ENCODE measurements at places on chromosomes 5 and 9. TPM values are rescaled to one million over a fixed set of nuclear protein-coding genes. Genes with fewer than 3 reads are reported as not detected.

The UBAP1 gene
- total RNA-seq = 42.5 TPM

The ANKDD1B gene
- 0.36 TPM for total RNA-seq

DNA sequence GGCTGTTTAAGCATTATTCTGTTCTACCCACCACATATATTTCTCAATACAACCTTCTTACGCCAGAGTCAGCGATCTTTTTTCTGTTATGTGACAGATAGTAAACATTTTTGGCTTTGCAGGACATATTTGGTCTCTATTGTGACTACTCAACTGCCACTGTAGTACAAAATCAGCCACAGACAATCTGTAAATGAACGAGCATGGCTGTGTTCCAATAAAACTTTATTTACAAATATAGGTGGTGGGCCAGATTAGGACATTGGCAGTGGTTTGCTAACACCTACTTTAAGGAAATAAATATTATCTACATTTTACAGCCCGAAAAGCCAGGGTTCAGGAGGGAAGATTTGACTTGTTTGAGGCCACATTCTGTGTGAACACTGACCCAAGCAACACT is 40.2 kb upstream of the FBXW11 start:
- H3K27ac ChIP-seq = no peak overlapping the region
- no peak overlapping the region for H3K4me3 ChIP-seq
- H3K27me3 ChIP-seq = no peaks in the 10 kb centered on the region
- H3K36me3 ChIP-seq = peaks cover 24% of the 10 kb centered on the region
- DNase-seq = no peak

DNA sequence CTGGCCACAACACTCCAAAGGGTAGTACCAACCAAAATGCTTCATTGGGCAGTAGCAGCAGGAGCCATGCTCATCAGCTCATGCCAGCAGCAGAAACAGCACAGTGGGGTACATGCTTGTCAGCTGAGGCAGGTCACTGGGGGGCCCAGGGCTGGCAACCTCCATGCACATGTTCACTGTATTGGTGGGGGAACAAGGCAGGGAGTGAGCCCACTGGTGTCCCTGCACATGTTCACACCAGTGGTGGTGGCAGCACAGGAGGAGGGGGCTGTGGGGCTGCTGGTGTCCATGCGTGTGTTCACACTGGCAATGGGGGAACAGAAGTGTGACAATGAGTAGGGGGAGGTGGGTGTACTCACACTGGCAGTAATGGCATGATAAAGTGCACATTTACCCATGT is 254.3 kb upstream of the KIF2A start:
- no peaks in the 10 kb centered on the region for H3K27me3 ChIP-seq
- H3K4me1 ChIP-seq = no peaks in the 10 kb centered on the region
- H3K36me3 ChIP-seq = no peaks in the 10 kb centered on the region
- no peak for DNase-seq

- no peaks in the 10 kb centered on the region for H3K36me3 ChIP-seq
- H3K27me3 ChIP-seq = no peaks in the 10 kb centered on the region
- H3K27ac ChIP-seq = peak overlapping the region; percentile 69
- no peak for DNase-seq
- no peak overlapping the region for H3K4me3 ChIP-seq
- H3K4me1 ChIP-seq = peaks cover 33% of the 10 kb centered on the region
Observed at GRCh38 chr9:87587356-87587745, 89.7 kb downstream of the DAPK1 start.

DNA sequence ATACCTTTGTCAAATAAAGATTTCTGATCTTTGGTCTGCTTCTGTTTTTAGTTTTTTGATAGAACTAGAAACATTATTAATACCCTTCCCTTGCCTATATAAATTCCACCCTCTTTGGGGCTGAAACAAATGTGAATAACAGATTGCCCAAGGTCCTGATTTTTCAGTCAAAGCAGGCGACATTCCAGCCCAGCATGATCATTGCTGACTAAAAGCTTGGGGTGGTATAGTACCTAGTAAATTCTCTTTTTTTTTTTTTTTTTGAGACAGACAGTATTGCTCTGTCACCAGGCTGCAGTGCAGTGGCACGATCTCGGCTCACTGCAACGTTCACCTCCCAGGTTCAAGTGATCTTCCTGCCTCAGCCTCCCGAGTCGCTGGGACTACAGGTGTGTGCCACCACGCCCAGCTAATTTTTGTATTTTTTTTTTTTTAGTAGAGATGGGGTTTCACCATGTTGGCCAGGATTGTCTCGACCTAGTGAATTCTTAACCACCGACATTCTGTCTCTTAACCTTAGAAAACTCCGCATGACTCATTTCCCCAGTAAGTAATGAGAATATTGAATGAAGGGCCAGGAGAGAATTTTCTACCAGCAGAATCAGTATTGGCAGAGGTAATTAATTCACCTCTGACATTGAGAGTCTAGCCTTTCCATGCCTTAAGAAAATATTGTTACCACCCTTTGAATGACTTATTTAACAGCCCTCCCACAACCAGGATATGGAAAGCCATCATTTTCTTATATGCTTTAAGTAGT is 226.4 kb downstream of the GNA14 start:
- H3K27ac ChIP-seq = no peak overlapping the region
- no peaks in the 10 kb centered on the region for H3K4me1 ChIP-seq
- no peak overlapping the region for H3K4me3 ChIP-seq

GRCh38 chr9:125361837-125362531 is 100.4 kb downstream of the GAPVD1 start:
- H3K4me1 ChIP-seq = no peaks in the 10 kb centered on the region
- peaks cover 9% of the 10 kb centered on the region for H3K36me3 ChIP-seq

DNA sequence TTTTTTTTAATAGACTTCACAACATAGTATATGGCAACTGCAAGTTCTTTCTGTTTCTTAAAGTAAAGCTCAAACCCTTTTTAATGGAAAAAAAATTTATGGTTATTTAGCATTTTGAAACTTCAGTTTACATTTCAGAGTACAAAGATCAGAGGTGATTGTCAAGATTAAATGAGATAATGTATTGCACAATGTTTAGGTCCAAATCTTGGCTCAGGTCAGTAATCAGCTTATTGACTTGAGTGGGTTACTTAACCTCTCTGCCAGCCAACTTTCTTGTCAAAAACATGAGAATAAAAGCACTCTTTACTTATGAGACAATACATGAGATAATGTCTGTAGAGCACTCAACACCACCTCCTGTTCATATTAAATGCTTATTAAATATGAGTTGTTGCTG is 345.1 kb upstream of the PTPRD start:
- no peaks in the 10 kb centered on the region for H3K36me3 ChIP-seq
- no peaks in the 10 kb centered on the region for H3K27me3 ChIP-seq
- no peak for DNase-seq
- no peak overlapping the region for H3K4me3 ChIP-seq
- no peak overlapping the region for H3K27ac ChIP-seq

- peak; percentile 70 for DNase-seq
- peak overlapping the region; percentile 2 for H3K27ac ChIP-seq
- no peaks in the 10 kb centered on the region for H3K36me3 ChIP-seq
- H3K27me3 ChIP-seq = no peaks in the 10 kb centered on the region
- H3K4me1 ChIP-seq = peaks cover 44% of the 10 kb centered on the region
Observed at GRCh38 chr9:77997611-77998284, 33.9 kb downstream of the GNAQ start.
